Bronchial smooth muscle cell (primary cell): ENCODE measurements at places on chromosomes 7 and 10. TPM values are rescaled to one million over a fixed set of nuclear protein-coding genes. Genes with fewer than 3 reads are reported as not detected.

The PAPSS2 gene
- 82.8 and 191 TPM in 2 replicates for total RNA-seq

The KLF14 gene
- total RNA-seq, result under 0.01 TPM in 1 of 2 replicates, not detected in the other

The MAT1A gene
- not detected in 2 replicates for total RNA-seq

The SLC13A4 gene
- 0.16 and 0.26 TPM in 2 replicates for total RNA-seq

The ABCA13 gene
- 2.7 and 3.0 TPM in 2 replicates for total RNA-seq

The FANK1 gene
- total RNA-seq, result 6.0 and 8.5 TPM in 2 replicates

The LIPJ gene
- total RNA-seq, result under 0.01 and 0.16 TPM in 2 replicates

The OAT gene
- 144 and 191 TPM in 2 replicates for total RNA-seq

The LZTS2 gene
- 62.7 and 74.9 TPM in 2 replicates for total RNA-seq

The WDR37 gene
- 12.6 and 14.7 TPM in 2 replicates for total RNA-seq

The ASZ1 gene
- not detected in 2 replicates for total RNA-seq

The FGF8 gene
- total RNA-seq, result 0.16 TPM in 1 of 2 replicates, not detected in the other

The PTEN gene
- total RNA-seq, result 161 and 168 TPM in 2 replicates

The PNLIPRP2 gene
- not detected in 2 replicates for total RNA-seq

The GNGT1 gene
- total RNA-seq, result not detected in 2 replicates

The CDH23 gene
- 0.17 and 0.32 TPM in 2 replicates for total RNA-seq

The PRKCQ gene
- total RNA-seq, result under 0.01 and 0.17 TPM in 2 replicates

The TAS2R5 gene
- 0.43 and 0.79 TPM in 2 replicates for total RNA-seq

The SRRM3 gene
- total RNA-seq, result 0.79 and 0.94 TPM in 2 replicates

The AGAP6 gene
- total RNA-seq, result 1.6 and 1.8 TPM in 2 replicates

The PHYH gene
- 17.8 and 25.4 TPM in 2 replicates for total RNA-seq

The GHRHR gene
- total RNA-seq, result not detected in 2 replicates

The FAM200A gene
- total RNA-seq, result 8.0 and 8.4 TPM in 2 replicates

The HNRNPH3 gene
- total RNA-seq, result 20.0 and 30.3 TPM in 2 replicates

The ADAM22 gene
- 0.47 and 1.4 TPM in 2 replicates for total RNA-seq

The FAM241B gene
- 0.09 and 0.16 TPM in 2 replicates for total RNA-seq

The OR2A5 gene
- not detected in 2 replicates for total RNA-seq

The MAD1L1 gene
- total RNA-seq, result 55.2 and 59.7 TPM in 2 replicates

The STN1 gene
- total RNA-seq, result 38.3 and 40.4 TPM in 2 replicates

The CTTNBP2 gene
- total RNA-seq, result 11.3 and 16.3 TPM in 2 replicates

The TWIST1 gene
- 104 and 127 TPM in 2 replicates for total RNA-seq

The ANXA8L1 gene
- total RNA-seq, result 0.16 and 0.17 TPM in 2 replicates

The SYCE1 gene
- total RNA-seq, result under 0.01 TPM in 1 of 2 replicates, not detected in the other

The PPIF gene
- 15.6 and 17.2 TPM in 2 replicates for total RNA-seq

The FRG2B gene
- total RNA-seq, result not detected in 2 replicates

The FAM25G gene
- not detected in 2 replicates for total RNA-seq

The RBM28 gene
- 9.0 and 11.2 TPM in 2 replicates for total RNA-seq

The MCM10 gene
- 0.34 and 1.3 TPM in 2 replicates for total RNA-seq

The HECTD2 gene
- total RNA-seq, result 4.7 and 12.5 TPM in 2 replicates
